Thoracic aorta (tissue), 2 donors: ENCODE measurements at places on chromosomes 6 and 20.

DNA sequence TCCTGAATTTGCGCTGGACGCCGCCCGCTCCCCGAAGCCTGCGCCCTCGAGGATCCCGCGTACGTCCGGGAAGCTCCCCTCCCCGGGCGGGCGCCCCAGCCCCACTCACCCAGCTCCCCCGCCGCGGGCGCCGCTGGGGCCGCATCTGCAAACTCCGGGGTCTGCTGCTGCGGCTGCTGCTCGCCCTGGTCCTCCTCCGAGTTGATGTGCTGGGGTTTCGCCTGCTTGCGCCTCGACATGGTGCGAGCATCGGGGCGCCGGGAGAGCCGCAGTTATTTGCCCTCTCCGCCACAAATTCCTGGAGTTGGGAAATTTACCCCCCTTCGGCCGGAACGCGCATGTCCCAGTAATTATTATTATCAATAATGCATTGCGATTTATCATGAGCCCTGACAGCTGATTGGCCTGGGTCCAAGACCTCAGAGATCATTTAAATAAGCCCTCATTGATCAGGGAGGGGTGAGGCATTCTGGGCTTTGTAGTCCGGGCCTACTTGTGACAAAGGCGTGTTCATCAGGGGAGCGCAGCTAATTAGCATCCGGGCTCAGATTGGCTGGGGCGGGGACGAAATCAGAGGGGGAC is at the start of gene SALL4:
SALL4 (minus strand) TSS at position 352 of the 582 bp plus-strand sequence; CDS start at position 239, 113 bp downstream.
- no peak for DNase-seq

DNA sequence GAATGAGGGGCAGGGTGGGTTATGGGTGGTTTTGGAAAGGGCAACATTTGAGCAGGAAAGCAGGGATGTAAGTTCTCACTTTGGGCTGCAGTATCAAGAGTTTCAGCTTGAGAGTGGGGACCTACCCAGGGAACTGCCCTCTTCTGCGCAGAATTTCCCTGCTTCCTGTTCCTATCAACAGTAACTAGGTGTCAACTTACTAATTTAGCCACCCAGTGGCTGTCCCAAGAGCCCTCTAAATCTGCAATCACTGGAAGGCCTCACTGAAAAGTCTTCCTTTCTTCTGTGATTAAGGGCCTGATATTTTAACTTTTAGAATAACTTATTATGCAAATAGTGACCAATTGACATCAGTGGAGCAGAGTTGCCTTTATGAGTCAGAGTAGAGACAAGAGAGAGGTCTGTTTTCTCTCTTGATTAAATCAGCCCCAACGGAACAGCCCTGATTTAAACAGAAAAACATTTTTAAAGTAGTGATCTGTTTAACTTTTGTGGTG is 118.2 kb upstream of the RIPOR2 start:
- DNase-seq = no peak

- no peak for DNase-seq
These were observed 63.4 kb upstream of the MPC1 start for GRCh38 chr6:166446146-166446545.

DNA sequence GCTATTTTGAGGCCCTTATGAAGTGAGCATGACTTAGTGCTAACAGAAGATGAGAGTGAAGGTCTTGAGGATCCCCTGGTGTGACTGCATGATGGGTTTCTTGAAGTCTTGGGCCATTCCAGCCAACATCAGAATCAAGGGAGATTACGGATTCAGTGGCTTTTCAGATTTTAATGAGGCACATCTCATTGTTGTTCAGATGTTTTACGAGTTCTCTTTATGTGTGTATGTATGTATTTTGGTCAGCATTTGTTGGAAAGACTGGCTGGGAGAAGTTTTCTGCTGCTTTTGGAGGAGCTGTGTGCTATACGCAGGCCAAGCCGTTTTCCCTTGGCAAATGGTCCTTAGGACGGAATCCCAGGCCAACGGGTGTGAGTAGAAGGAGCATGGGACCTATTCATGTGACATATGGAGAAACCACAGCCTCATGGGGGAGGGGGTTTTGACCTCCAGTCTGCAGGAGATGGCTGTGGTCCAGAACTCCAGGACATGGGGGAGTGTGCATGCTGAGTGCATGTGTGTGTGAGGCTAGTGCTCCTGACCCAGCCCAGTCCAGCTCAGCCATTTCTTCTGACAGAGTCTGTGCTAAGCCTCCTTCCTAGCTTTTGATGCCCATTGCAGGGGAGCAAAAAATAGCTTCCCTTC is 35.3 kb downstream of the CHMP4B start:
- DNase-seq = no peak

GRCh38 chr6:105510746-105511145 is 107.9 kb upstream of the PREP start:
- no peak for DNase-seq

DNA sequence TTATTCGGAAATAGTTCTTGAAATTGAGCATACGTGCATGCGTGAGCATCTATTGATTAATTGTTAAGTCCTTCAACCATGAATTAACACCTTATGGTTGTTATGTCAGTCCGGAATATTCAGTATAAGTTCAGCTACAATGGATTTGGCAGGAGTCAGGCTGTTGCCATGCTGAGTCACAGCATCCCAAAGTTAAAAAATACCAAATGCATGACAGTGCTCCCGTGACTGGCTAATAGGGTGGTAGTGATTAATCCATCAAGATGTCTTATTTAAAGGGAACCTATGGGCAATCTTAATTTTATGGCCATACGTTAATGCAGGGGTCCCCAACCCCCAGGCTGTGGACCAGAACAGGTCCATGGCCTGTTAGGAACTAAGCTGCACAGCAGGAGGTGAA is 10.5 kb downstream of the RAE1 start:
- no peak for DNase-seq

DNA sequence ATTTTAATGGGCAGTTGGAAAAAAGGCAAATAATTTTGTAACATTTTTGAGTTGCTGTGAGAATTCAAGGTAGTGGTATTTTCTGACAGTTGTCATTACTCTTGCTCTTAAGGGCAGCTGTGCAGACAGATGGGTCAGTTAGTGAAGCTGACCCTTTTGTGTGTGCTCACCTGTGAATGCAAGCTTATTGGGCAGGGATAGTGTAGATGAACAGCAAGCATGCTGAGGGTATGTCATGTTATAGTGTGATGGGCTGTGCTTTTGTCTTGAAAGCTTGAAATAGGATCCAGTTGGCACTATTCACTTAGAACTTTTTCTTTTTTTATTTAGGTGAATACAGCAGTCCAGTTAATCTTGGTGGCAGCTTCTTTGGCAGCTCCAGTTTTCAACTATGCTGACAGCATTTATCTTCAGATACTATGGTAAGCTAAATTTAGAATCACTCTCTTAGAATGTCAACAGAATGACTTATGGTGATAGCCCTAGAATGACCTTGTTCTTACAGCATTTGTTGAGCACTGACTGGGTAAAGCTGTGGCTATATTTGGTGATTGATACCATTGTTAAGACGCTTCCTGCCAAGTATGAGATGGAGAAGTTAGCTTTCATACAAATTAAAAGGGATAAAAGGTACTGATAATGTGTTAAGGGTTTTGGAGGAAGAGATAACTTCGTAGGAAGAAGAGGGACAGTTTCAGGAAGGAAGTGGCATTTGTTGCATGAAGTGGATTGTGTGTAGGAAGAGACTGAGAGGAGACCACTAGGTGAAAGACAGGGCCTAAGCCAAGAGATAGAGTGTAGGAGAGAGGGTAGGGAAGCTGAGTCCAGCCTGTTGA is 19.5 kb downstream of the LRRN4 start:
- no peak for DNase-seq

DNA sequence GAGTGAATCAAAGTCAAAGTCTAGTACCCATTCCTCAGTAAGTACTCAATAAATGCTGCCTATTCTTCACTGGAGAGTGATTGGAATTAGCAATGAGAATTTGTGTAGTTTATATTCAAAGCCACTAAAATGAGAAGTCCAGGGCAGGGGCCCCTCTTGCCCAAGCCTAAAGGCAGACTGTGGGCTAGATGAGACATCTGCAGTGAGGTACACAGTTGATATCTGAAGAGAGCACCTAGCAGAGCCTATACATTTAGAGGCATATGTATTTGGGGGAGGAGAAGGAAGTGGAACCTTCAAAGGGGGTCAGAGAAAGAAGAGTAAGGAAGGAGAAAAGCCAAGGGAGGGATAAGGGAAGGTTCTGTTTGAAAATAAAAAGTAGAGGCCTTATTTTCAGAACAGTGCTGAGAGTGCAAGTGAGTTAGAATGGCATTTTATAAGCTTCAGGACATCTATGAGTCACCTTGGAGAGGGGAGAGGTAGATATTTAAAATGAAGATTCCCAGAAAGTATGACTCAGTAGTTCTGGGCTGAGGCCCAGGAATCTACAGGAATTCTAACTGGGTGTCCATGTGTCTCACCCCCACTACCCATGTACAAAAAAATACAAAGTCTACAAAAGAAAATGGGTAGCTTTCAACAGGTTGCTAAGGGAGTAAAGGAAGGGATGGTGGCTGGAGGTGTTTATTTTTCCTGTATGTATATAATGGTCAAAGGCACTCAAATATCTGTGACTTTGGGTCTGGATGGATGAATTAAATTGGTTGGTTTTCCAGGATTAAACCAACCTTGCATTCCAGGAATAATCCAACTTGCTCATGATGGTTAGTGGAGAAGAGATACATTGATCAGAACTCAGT is 135.1 kb downstream of the ZFP64 start:
- no peak for DNase-seq

GRCh38 chr6:109782491-109782999 is 91.4 kb downstream of the FIG4 start:
- no peak for DNase-seq

DNA sequence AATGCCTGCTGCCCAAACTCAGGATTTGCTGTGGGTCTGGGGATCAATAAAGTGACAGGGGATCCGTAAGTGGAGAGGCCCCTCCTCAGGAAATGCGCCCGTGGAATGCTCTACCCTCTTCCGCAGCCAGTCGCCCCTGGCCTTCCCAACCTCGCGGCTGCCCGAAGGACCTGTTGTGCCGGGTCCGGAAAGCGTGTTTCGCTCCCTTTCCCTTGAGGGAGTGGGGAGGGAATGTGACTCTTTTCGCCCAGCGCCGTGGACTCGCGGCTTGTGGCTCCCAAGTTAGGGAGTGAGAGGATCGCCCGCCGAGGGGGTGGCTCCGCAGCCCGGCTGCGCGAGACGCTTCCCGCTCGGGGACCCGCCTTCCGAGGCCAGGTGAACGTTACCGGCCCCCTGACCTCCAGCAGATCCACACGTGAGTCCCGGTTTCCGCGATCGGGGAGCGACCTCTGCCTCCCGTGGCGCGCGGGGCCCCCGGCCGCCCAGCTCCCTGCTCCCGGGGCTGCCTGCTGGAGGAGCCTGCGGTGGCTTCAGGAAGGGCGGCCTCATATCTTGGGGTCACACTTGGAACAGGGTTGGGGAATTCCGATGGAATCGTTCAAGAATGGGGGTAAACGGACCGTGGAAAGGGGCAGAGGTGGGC is 666 bp downstream of the TPD52L1 start:
- no peak for DNase-seq

DNA sequence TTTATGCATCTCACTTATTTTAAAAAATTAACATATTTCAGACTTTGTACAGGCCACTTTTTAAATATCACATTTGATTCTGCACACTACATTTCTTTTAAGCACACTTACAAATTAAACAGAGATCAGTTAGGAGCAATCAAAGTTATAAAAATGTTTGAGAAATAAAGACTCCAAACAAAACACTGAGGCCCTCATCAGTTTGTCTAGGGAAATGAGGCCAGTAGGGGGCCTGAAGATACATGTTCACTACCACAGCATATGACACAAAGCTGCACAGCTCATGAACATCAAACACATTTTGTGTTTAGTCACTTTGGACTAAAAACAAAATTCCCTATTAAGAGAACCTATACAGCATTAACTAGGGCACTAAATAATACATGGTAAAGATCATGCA is 180.5 kb downstream of the PDE7B start:
- no peak for DNase-seq

DNA sequence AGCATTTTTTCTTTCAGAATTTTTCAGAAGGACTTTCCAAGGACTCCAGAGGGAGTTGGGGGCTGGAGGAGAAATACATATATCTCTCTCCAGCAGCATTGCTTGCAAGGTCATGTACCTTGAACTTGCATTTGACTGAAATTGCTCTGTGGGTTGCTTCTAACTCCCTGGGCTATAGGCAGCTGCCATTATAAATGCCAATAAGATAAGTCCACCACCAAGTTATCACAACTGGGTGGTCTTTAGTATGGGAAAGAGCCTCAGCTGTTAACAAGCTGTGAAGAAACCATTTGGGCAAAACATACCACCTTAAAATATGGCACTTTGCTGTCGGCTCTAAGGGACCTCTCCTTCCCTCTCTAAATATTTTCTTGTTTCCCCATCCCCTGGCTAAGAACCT is 20.9 kb upstream of the CITED2 start:
- no peak for DNase-seq

GRCh38 chr20:50331469-50332363 is 141.1 kb downstream of the CEBPB start:
- no peak for DNase-seq
